Thoracic aorta endothelial cell (primary cell): ENCODE measurements at places on chromosomes 11 and 22. TPM values are rescaled to one million over a fixed set of nuclear protein-coding genes. Genes with fewer than 3 reads are reported as not detected.

Gene ST14
- total RNA-seq: not detected in 2 replicates

Gene OR2D2
- total RNA-seq: 0.66 and 0.86 TPM in 2 replicates

Gene IGF2
- total RNA-seq: 1.2 and 4.7 TPM in 2 replicates

Gene FAM111B
- 29.9 and 40.4 TPM in 2 replicates for total RNA-seq

Gene MMP13
- not detected in 2 replicates for total RNA-seq

Gene SCT
- total RNA-seq: not detected in 2 replicates

Gene SLC22A25
- not detected in 2 replicates for total RNA-seq

Gene PAX6
- 0.14 and 0.40 TPM in 2 replicates for total RNA-seq

Gene SHISA8
- not detected in 2 replicates for total RNA-seq

Gene HYOU1
- 193 and 228 TPM in 2 replicates for total RNA-seq

Gene DAGLA
- 1.7 and 2.3 TPM in 2 replicates for total RNA-seq

Gene SMTNL1
- total RNA-seq: not detected in 2 replicates

Gene CDC45
- 32.7 and 44.6 TPM in 2 replicates for total RNA-seq

Gene CHCHD10
- total RNA-seq: 12.6 and 15.6 TPM in 2 replicates

Gene KDM4D
- total RNA-seq: 0.80 and 1.1 TPM in 2 replicates

Gene MYBPC3
- not detected in 2 replicates for total RNA-seq
